ENCODE measurements at places on chromosomes 7 and 10. TPM values are rescaled to one million over a fixed set of nuclear protein-coding genes. Genes with fewer than 3 reads are reported as not detected.

NCF1 gene
- total RNA-seq = 0.41 TPM

NXPH1 gene
- not detected for total RNA-seq

RTKN2 gene
- 16.1 TPM for total RNA-seq

FRAT1 gene
- total RNA-seq = 2.4 TPM

ZNF37A gene
- 4.8 TPM for total RNA-seq

LRRN3 gene
- not detected for total RNA-seq

ITPRID1 gene
- total RNA-seq = not detected

GNAT3 gene
- not detected for total RNA-seq

NUTM2D gene
- total RNA-seq = 1.1 TPM

MYL10 gene
- not detected for total RNA-seq

MYH16 gene
- total RNA-seq = 11.7 TPM

CCDC71L gene
- 18.4 TPM for total RNA-seq

SH2D4B gene
- total RNA-seq = 0.24 TPM

DNA sequence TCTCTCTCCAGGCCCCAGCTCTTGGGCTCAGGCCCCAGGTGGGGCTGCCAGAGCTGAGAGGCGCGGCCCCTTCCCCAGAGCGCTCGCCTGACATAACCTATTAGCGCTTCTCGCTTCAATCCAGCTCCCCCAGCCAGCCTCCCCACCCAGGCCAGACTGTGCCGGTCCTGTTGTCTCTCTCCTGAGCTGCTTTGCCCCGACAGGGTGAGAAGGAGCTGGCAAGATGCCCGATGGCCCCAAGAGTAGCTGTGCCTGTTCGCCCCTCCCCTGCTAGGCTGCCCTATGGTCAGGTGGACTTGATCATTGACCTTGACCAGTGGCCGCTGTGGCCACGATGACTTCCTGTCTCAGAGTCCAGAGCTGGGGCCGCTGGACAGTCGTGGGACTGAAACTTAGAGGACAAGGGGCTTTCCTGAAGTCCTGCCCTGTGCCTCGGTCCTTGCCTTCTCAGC is 9.1 kb downstream of the TMEM270 start:
- H3K36me3 ChIP-seq = no peaks in the 10 kb centered on the region
- no peak for DNase-seq
- no peaks in the 10 kb centered on the region for H3K4me1 ChIP-seq
- H3K27ac ChIP-seq = no peak overlapping the region
- H3K4me3 ChIP-seq = no peak overlapping the region
- H3K27me3 ChIP-seq = no peaks in the 10 kb centered on the region

DNA sequence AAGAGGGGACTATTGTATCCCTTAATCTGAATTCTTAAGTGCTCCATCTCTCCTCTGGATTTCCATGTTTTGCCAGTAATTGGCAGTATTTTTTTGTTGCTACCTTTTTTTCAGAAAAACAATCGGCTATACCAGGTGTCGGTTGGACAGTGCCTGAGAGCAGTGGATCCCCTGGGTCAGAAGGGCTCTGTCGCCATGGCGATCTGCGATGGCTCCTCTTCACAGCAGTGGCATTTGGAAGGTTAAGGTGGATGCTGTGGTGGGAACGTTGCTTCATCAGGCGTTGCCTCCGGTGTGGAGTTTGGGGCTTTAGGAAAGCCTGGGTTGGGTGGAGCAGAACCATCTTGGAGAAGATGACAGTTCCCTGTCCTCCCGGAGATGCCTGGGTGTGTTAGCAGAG is 96.0 kb downstream of the GALNT11 start:
- no peak overlapping the region for H3K27ac ChIP-seq
- H3K27me3 ChIP-seq = no peaks in the 10 kb centered on the region
- no peak for DNase-seq
- H3K36me3 ChIP-seq = peaks cover 25% of the 10 kb centered on the region
- no peak overlapping the region for H3K4me3 ChIP-seq

- no peaks in the 10 kb centered on the region for H3K4me1 ChIP-seq
- no peak overlapping the region for H3K27ac ChIP-seq
- no peak for DNase-seq
- peaks cover 16% of the 10 kb centered on the region for H3K36me3 ChIP-seq
Measured at GRCh38 chr7:149608168-149608567, 110.6 kb upstream of the ZNF746 start.

- no peak overlapping the region for H3K27ac ChIP-seq
- no peak for DNase-seq
- no peaks in the 10 kb centered on the region for H3K4me1 ChIP-seq
- no peaks in the 10 kb centered on the region for H3K36me3 ChIP-seq
Measured at GRCh38 chr10:112687647-112688046, 240.6 kb downstream of the VTI1A start.

GRCh38 chr7:112940314-112940732 is 146.3 kb downstream of the GPR85 start:
- peak overlapping the region; percentile 66 for H3K4me3 ChIP-seq
- no peaks in the 10 kb centered on the region for H3K27me3 ChIP-seq
- H3K27ac ChIP-seq = peak overlapping the region; percentile 56
- H3K4me1 ChIP-seq = peaks cover 25% of the 10 kb centered on the region

GRCh38 chr10:100927266-100927665 is 14.5 kb downstream of the SLF2 start:
- no peak for DNase-seq
- peaks cover 18% of the 10 kb centered on the region for H3K4me1 ChIP-seq
- no peaks in the 10 kb centered on the region for H3K27me3 ChIP-seq
- no peak overlapping the region for H3K4me3 ChIP-seq

DNA sequence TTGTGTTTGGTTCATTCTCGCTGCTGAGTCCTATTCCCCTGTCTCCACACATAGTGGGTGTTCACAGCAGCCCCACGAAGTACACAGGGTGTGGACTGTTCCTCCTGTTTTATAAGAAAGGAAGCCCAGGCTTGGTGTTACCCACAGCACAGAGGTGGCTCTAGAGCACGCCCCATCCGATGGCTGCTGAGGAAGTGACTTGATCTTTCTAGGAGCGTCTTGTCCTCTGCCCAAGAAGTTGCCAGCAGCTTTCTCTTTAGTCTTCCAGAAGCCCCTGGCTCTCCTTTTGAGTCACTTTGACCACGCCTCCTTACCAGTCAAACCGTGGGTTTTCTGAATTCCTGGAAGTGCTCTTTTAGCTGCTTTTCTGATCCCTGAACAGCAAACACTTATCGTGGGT is 94.0 kb downstream of the GRK5 start:
- H3K4me1 ChIP-seq = peaks cover 51% of the 10 kb centered on the region
- no peak overlapping the region for H3K4me3 ChIP-seq
- H3K27ac ChIP-seq = no peak overlapping the region
- no peak for DNase-seq
- no peaks in the 10 kb centered on the region for H3K27me3 ChIP-seq
- no peaks in the 10 kb centered on the region for H3K36me3 ChIP-seq

DNA sequence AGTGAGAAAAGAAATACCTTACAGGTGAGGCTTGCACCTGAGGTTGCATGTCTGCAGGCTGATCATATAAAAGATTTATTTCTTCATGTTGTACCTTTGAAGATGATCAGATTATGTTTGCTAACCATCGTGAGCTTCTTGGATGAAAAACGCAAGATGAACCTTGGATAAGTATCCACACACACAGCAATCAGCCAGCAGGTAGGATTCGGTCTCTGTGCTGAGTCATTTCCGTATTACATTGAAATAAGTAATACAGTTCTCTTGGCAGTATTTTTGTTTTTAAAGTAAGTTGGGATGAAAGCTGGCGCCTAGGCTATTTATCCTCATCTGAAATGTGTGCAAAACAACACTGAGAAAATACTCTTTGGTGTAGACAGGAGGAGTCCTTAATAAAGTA is 109.0 kb upstream of the PRKCQ start:
- no peaks in the 10 kb centered on the region for H3K4me1 ChIP-seq
- H3K36me3 ChIP-seq = no peaks in the 10 kb centered on the region
- no peaks in the 10 kb centered on the region for H3K27me3 ChIP-seq
- no peak for DNase-seq
- no peak overlapping the region for H3K4me3 ChIP-seq

DNA sequence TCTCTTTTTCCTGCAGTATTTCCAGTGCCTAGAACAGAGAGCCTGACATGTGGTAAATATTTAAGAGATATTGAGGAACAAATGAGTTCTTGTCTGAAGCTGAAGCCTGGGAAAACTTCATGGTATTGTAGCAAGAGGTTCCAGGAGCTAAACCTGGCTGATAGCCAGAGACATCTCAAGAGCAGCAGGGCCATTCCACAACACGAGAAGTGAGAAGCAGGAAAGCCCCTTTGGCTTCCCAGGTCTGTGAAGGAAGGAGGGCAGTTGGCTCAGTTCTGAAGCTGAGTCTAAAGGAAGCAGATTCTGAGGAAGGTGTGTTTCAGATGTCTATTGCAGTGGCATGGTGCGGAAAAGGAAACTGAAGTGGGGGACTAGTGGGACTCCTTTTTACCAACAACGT is 63.8 kb upstream of the FAM204A start:
- H3K4me1 ChIP-seq = no peaks in the 10 kb centered on the region
- H3K27me3 ChIP-seq = no peaks in the 10 kb centered on the region
- no peak overlapping the region for H3K27ac ChIP-seq
- H3K4me3 ChIP-seq = no peak overlapping the region
- DNase-seq = no peak
- H3K36me3 ChIP-seq = no peaks in the 10 kb centered on the region

DNA sequence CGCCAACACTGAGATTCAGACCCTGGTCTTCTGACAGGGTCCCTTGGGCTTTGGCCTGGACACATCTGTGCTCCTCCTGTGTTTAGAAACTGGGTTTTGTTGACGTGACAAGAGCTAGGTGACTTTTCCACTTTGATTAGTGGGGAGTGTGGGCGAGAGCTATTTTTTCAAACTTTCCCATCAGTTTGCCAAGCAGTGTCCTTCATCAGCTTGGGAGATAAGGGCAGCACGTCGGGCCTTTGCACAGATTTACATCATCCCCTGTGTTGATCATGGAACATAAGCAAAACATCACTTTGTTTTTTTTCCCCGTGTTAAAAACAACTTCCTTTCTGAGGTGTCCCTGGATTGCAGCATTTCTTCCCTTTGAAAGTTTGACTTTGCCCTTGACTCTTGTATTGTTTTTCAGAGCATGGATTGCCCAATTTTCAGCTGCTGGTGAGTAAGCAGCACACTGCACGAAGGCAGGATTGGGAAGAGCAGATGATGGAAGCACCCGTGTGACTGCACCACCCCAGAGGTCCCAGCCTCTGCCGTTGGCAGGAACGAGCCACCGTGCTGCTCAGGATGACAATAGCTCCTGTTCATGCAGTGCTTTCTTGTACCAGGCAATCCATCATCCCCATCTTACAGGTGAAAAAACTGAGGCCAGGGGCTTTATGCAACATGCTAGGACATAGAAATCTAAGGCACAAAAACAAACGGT is 6.4 kb upstream of the IGFBP1 start:
- H3K4me1 ChIP-seq = peaks cover 49% of the 10 kb centered on the region
- H3K4me3 ChIP-seq = no peak overlapping the region
- peak overlapping the region; percentile 80 for H3K27ac ChIP-seq
- no peaks in the 10 kb centered on the region for H3K36me3 ChIP-seq

- H3K36me3 ChIP-seq = no peaks in the 10 kb centered on the region
- DNase-seq = no peak
- no peaks in the 10 kb centered on the region for H3K27me3 ChIP-seq
- no peak overlapping the region for H3K27ac ChIP-seq
- no peak overlapping the region for H3K4me3 ChIP-seq
- H3K4me1 ChIP-seq = no peaks in the 10 kb centered on the region
Measured at GRCh38 chr7:91798425-91798824, 82.1 kb downstream of the MTERF1 start.

DNA sequence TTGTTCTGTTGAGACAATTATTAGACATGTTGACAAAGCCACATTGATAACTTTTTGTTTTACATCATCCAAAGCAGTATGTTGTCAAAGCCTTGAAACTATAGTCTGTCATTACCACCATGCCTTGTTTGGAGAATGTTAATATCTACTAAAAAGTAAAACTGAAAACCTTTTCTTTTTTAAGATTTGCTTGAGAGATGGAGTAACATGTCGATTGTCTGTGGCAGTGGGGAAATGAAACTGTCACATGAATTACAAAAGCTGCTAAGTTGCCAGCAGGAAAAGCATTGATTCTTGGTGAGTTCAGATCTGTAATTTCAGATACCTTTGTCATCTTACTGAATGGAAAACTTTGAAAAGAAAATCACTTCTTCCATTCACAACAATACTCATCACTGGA is 69.1 kb downstream of the TFPI2 start:
- H3K27me3 ChIP-seq = no peaks in the 10 kb centered on the region
- no peak overlapping the region for H3K4me3 ChIP-seq
- no peaks in the 10 kb centered on the region for H3K4me1 ChIP-seq
- no peaks in the 10 kb centered on the region for H3K36me3 ChIP-seq
- no peak for DNase-seq
- no peak overlapping the region for H3K27ac ChIP-seq

GRCh38 chr10:73818402-73818801 is 7.0 kb upstream of the NDST2 start:
- H3K27ac ChIP-seq = no peak overlapping the region
- no peaks in the 10 kb centered on the region for H3K27me3 ChIP-seq

DNA sequence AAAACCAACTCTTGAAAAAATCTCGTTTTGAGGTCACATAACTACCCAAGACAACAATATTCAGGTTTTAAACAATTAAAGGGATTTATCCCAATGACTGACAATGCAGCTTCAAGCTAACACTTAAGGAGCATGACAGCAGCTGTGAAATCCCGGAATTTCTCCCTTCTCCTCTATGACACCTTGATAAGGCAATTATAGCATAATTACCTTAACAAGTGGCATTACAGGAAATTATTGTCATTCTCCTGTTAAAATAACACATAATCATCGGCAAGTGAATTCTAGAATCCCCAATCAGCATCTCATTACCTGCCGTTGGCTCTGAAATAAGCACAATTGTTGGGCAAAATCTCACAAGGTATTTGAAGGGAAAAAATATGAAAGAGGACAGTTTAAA is 417.0 kb upstream of the PFKP start:
- H3K27me3 ChIP-seq = peaks cover 12% of the 10 kb centered on the region
- no peak for DNase-seq
- no peak overlapping the region for H3K27ac ChIP-seq

- peaks cover 61% of the 10 kb centered on the region for H3K27me3 ChIP-seq
- no peaks in the 10 kb centered on the region for H3K4me1 ChIP-seq
- no peak for DNase-seq
- H3K36me3 ChIP-seq = no peaks in the 10 kb centered on the region
- no peak overlapping the region for H3K27ac ChIP-seq
- no peak overlapping the region for H3K4me3 ChIP-seq
Measured at GRCh38 chr10:49363309-49364031, 32.4 kb downstream of the DRGX start.

DNA sequence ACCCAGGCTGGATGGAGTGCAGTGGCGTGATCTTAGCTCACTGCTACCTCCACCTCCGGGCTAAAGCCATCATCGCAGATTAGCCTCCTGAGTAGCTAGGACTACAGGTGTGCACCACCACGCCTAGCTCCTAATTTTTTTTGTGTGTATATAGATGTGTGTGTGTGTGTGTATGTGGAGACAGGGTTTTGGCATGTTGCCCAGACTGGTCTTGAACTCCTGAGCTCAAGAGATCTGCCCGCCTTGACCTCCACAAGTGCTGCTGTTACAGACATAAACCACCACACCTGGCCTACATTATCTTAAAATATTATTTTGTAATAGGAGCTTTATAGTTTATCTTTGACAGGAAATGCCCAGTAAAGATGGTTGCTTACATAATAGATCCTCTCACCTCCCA is 25.0 kb downstream of the FOXP2 start:
- H3K4me3 ChIP-seq = no peak overlapping the region
- no peak overlapping the region for H3K27ac ChIP-seq
- no peaks in the 10 kb centered on the region for H3K36me3 ChIP-seq
